Activated CD4-positive, alpha-beta T cell treated with anti-CD3 and anti-CD28 coated beads, Interleukin-2, amount 50 U/mL, for 48 hours (primary cell): ENCODE measurements at places on chromosomes 12 and 14.

- peak; percentile 31 for DNase-seq
Measured at GRCh38 chr12:116759783-116760621, 21.9 kb downstream of the RNFT2 start.

GRCh38 chr12:41981013-41981412, 163.7 kb downstream of the GXYLT1 start:
- DNase-seq: no peak

- DNase-seq: no peak
Measured at GRCh38 chr12:130201037-130201436, 38.8 kb downstream of the FZD10 start.

DNA sequence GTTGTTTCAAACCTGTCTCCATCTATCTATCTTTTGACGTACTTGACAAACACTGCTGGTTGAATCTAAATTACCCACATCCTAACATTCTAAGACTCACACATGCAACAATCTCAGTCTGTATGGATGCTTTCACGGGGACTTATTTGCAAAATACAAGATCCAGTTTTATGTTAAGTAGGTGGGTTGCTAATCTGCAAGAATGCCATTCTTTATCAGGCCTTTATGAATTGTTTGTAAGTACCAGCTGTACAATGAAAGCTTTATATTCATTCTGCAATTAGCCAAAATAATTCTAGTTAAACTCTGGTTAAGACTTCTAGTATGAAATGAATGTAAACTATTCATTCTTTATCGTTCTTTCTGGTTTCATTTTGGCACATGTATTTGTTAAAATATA, 135.1 kb downstream of the NAV3 start:
- DNase-seq: no peak

- no peak for DNase-seq
Measured at GRCh38 chr12:11693601-11694000, 44.1 kb downstream of the ETV6 start.

DNA sequence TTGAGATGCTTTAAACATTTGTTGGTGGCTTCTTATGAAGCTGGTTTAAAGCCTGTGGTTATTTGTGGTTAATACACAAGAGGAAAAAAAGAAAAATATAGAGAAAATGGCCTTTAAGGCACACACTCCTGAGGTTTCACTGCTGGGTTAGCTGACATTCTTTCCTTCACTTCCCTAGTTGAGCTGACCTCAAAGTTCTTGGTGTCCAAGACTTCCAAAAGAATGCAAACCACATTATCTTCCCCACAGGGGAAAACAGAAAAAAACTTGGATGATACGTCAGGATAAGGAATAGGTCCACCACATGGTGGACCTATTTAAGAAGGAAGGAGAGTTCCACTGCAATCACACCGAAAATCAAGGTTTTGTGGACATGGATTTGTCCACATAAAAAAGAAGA, 94.3 kb downstream of the SLC25A21 start:
- no peak for DNase-seq

DNA sequence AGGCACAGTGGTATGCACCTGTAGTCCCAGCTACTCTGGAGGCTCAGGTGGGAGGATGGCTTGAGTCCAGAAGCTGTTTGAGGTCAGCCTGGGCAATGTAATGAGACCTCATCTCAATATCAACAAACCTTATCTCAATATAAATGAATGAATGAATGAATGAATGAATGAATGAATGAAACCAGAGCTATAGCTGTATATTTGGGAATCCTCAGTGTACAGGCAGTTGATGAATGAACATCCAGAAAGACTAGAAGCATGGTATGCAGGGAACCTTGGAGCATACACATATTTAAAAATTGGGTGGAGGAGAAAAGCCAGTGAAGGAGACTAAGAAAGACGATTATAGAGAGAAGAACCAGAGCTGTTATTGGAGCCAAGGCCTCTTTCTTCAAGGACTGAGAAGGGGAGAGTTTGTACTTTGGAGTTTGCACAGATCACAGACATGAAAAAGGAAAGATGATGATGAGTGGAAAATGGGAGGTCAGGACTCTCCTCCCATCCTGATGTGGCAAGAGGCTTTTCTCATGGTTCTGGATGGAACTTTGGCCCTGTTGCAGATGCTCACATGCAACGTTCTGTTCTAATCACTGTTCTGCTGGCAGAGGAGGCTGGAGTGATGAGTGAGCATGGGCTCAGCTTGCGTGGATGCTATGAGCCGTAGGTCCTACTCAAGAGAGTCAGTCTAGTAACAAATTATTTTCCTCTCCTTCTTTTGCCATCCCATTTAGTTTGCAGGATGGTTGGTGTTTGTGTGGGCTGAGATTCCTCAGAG, 114.4 kb downstream of the PRKCH start:
- no peak for DNase-seq

DNA sequence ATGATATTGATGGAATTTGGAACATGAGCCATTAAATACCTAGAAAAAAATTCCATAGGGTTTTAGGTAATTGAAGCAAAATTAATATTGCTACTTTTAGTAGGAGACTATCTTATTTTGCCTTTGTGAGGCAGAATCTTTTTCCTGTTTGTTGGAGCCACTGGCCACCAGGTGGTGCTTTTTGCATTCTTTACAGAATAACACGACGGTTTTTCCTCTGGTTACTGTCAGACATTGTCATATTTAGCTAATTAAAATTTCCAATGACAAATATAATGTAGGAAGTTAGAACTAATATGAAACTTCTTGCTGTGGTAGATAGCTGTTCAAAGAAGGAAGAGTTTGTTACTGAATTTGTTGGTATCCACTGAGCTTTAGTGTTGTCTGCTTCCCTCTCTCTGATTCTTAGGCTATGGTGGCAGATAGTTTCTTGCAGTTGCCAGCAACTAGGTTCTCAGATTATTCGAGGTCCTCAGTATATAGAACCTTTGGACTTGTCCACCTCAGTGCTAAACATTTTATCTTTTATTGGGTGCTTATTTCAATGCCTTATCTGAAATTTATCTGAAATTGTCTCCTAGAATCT, 25.7 kb downstream of the RAB21 start:
- peak; percentile 43 for DNase-seq

GRCh38 chr12:49033611-49034285, 15.2 kb upstream of the PRKAG1 start:
- no peak for DNase-seq

GRCh38 chr12:75656648-75657047, 145.2 kb upstream of the KRR1 start:
- DNase-seq: no peak

- no peak for DNase-seq
Measured at GRCh38 chr12:52037248-52037861, 13.9 kb upstream of the NR4A1 start.

DNA sequence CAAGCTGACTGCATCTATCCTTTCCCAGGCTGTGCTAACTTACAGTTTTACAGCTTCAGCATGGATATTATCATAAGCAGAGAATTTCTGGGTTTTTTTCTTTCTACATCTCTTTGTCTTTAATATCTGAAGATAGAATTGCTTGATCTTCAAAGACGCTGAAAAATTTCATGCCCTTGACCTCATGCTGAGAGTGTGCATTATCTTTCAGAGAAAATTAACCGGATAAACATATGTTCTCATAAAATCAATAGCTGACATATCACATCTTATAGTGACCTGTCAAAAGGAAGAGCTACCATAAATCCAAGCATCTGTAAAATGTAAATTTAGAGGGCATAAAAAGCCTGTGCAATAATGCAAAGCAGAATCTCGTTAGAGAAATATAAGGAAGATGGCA, 1704.1 kb upstream of the FLRT2 start:
- DNase-seq: no peak

DNA sequence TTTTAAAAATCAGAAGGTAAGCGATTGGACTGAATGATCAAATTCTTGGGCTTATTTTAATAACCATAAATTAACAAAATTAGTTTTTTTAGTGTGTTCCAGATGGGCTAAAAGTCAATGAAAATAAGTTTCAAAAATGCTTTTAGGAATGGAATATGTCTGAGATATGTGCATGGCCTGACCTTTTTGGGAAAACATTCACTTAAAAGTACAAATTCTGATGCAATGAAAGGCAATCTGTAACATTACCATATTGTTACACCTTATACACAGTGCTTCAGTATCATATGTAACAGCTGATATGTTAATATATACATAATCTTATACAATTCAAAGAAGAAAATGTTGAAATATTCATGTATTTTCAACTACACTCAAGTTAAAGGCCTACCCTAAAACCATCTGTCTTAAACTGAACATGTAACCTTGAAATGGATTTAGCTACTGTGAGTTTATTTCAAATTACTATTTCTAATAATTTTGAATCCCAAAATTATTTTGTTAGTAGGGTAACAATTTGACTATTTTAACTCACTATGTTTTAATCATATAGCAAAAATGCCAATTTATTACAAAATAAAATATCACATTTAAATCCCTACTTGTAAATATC, 84.8 kb downstream of the EEA1 start:
- no peak for DNase-seq

GRCh38 chr14:61357123-61357522, 35.7 kb downstream of the PRKCH start:
- no peak for DNase-seq

DNA sequence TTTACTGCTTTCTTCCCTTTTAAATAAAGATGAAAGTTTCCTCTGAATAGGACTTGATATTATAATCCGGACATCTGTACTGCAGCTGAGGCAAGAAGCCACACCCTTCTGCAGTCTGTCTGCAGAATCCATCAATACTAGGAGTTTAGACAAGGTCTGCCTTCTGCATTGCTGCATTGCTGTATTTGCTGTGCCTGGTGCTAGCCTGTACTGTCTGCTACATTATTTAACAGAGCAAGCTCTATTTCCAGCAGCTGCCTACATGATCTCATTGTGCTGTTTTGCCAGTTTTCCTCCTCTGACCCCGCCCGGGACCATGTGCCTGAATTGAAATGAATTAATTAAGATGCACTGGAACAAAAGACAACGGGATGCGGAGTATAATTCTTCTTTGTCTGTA, 1.7 kb downstream of the TUBA1A start:
- DNase-seq: no peak

DNA sequence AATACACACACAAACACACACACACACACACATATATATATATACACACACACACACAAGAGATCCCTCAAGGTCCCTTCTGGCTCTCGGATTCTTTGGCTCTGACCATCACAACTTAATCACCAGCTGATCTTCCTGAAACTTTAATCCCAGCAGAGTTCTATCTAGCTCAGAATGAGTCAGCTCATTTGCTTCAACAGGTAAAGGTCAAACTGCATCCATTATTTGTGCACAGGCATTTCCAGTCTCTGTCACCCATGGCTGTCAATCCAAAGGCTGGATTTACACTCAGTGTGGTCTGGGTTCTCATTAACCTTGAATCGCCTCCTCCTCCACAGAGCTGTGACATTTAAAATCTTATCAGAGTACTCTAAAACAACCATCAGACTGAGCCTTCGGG, 113.3 kb upstream of the TMPO start:
- no peak for DNase-seq

DNA sequence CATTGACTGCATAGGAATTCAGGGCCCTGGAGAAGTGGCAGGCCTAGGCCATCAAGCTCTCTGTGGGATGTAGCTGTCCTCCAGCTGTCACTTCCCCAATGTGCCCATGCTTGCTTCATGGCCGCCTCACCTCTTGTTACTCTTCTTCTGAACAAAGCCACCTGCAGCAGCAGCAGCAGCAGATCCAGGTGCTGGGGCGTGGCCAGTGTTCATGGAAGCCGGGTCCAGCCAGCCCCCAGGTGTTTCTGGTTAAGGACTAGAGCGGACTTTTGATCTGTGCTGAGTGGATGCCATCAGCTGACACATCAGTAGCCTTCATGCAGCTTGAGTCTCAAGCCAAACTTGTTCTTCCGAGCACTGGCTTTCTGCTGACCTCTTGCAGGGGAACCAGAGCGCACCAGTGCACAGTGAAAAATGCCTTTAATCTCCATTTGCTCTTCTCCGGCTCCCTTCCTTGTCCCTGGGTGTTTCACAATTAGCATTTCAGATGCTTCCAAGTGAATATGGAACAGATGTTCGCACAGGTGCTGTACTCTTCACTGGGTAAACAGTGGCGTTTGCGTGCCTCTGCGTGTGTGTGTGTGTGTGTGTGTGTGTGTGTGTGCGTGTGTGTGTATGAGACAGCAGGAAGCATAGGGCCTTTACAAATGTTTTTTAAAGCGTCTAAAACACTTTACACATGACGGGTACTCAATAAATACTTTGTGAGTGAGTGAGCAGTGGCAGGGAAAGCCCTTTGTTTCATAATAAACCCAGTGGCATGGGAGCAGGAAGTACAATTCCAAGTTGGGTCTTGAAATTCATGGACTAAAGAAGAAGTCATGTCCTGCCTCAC, 20.1 kb downstream of the TPCN1 start:
- DNase-seq: no peak

GRCh38 chr14:23571701-23572523, 4.3 kb upstream of the AP1G2 start:
- no peak for DNase-seq

DNA sequence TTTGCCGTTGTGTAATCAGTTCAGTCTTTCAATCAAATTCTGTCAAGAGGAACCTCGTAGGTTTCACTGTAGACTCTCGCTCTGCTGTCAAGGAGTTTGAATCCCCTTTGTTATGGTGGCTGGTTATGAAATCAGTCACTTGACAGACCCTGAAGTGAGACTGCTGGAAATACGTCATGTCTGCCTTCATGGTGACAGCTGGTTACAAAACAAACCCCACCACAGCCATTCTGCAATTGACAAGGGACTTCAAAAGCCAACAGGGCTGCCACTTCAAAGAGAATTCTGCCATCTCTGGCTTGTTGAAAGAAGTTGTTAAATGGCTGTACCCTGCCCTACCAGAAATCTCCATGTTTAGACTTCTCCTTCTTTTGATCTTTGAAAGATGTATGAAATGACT, 286.9 kb downstream of the ERC1 start:
- no peak for DNase-seq

DNA sequence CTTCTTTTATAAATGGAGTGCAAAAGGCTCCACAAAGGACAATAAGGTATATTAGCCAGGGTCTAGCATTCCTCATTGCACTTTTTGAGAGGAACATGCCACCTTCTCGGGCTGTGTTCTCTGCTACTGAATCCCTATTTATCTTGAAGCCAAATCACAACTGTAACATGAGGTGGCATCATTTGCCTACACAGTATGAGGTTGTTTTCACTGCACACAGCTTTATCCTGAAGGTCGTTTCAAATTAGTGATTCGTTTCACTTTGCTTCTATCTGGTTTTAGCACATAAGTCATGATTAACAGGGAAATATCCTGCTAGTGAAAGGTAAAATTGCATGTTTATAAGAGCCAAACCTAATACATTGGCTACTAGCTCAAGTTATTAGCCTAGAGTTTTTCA, 153.8 kb downstream of the SLC35F4 start:
- no peak for DNase-seq

GRCh38 chr12:13454991-13455777, 258.7 kb downstream of the EMP1 start:
- DNase-seq: no peak

- no peak for DNase-seq
Measured at GRCh38 chr12:53754188-53754585, 2.4 kb upstream of the CISTR start.

GRCh38 chr14:34676516-34677211, 37.7 kb downstream of the CFL2 start:
- DNase-seq: no peak

- DNase-seq: no peak
Measured at GRCh38 chr14:44041700-44042099, 465.4 kb downstream of the FSCB start.
